KG1 (cell line): ENCODE measurements at places on chromosomes 2 and 18.

DNA sequence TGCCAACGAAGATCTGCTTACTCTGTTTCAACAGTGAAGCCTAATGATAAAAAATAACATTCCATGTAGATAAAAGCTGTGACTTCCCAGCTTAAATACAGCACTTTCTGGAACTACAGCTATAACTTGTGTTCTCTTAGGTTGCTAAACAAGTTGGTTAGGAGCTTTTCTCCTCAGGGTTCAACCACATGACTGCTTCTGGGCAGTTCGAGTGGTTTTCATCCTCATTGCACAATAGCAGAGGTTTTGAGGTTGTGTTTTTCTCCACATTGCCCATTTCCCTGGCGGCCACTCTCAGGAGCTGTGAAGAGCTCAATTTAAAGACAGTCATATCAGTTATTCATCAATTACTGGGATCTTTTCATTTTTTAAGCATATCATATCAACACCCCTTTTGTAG, 102.2 kb upstream of the CYP1B1 start:
- no peak for DNase-seq

GRCh38 chr2:120418174-120418787, 72.3 kb downstream of the INHBB start:
- no peak for DNase-seq

DNA sequence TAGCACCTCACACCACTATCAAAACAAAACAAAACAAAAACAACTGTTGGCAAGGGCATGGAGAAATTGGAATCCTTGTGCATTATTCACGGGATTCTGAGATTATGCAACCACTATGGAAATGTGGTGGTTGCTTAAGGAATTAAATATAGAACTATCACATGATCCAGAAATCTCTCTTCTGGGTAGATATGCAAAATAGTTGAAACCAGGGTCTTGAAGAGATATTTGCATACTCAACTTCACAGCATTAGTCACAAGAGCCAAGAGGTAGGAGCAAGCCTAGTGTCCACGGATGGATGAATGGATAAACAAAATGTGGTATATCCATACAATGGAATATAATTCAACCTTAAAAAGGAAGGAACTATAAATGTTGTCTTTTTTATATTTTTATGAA, 7.0 kb downstream of the TMEM131 start:
- DNase-seq, result no peak

DNA sequence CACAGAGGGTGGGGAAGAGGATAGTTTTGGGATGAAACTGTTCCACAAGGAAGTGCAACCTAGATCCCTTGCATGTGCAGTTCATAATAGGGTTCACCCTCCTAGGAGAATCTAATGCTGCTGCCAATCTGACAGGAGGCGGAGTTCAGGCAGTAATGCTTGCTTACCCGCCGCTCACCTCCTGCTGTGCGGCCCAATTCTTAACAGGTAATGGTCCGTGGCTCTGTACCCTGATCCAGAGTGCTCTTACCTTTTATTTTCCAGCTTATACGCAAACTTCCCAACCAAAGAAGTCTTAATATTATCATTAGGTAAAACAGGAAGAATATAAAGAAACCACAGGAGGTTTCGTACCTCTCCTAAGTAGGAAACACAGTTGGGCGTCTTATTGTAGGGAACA, 82.7 kb upstream of the CD302 start:
- DNase-seq, result no peak

GRCh38 chr2:180130403-180130802, 123.3 kb upstream of the CWC22 start:
- DNase-seq, result no peak

- no peak for DNase-seq
These were observed 78.5 kb upstream of the BCL2L11 start for GRCh38 chr2:111042261-111042660.

DNA sequence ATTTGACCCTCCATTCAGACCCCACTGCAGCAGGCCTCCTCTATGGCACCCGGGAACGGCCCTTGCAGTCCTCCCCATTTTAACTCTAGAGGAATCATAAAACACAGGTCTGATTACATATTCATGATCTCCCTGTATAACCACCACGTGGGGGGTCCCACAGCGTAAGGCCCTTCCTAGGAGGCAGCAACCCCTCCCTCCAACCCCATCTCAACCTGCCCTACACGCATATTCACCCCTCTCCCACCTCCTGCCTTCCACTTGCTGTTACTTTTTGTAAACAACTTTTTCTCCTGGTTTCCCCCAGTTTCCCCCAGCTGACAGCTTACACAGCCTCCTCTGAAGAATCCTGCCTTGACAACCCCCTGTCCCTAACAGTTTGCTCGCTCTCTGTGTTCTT, 85.1 kb upstream of the FOXI3 start:
- no peak for DNase-seq

- DNase-seq, result no peak
These were observed 215.1 kb downstream of the EIPR1 start for GRCh38 chr2:3162442-3163077.

DNA sequence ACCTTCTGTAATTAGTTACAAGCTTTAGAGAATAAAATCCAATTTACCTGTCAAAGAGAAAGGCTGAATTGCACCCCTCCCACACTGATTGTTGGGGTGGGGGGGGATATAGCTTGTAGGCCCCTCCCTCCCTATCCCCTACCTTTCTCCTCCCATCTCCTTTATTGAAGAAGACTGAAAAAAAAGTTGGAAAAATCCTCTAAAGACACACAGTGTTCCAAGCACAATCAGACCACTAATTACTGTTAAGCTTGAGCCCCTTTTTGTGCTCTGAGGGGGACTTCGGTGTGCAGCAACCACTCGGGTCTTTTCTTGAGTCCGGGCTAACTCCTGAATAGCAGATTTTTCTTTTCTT, 43.0 kb upstream of the FZD5 start:
- no peak for DNase-seq

- DNase-seq, result no peak
These were observed 28.6 kb downstream of the PLA2R1 start for GRCh38 chr2:160033732-160034392.

GRCh38 chr2:49973917-49974368, 819.6 kb upstream of the FSHR start:
- DNase-seq, result peak; percentile 7

DNA sequence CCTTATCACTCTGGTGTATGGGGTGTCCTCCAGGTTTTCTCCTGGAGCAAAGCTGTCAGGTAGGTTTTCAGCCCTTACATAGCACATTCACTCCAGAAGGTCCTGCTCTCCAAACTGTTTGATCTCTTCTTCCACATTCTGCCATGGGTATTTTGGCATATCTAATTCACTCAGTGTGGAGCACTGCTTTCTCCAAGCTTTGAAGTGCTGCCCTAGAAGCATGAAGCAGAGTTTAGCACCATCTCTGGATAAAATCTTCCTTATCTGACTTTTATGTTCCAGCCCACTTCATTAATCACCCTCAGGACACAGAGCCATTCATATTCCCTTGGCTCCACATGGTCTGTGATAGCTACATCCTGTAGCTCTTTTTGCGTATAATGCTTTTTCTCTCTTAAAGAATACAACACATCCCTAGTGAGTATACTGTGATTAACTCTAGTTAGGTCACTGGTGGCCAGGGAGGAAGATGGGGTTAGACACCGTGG, 56.7 kb upstream of the ARHGAP28 start:
- DNase-seq, result no peak

GRCh38 chr18:27202741-27203140, 17.6 kb upstream of the CHST9 start:
- no peak for DNase-seq

GRCh38 chr2:233141901-233142300, 81.8 kb downstream of the INPP5D start:
- no peak for DNase-seq

DNA sequence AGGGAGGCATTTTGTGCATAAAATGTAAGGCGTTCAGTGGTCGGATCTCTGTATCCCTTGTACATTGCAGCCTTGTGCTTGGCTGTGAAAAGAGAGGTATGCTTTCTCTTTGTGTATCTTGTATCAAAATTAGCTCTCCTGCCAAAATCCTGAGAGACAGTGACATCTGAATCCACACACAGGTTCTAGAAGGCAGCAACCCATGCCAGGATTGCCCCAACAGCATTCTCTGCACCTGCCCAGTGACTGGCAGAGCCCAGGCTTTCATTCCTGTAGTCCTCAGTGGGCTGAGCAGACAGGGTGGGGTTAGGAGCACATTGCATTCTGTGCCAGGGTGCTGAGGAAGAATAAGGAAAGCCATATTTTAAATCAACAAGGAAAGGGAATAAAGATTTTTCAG, 740.3 kb upstream of the RAB6C start:
- DNase-seq, result no peak

DNA sequence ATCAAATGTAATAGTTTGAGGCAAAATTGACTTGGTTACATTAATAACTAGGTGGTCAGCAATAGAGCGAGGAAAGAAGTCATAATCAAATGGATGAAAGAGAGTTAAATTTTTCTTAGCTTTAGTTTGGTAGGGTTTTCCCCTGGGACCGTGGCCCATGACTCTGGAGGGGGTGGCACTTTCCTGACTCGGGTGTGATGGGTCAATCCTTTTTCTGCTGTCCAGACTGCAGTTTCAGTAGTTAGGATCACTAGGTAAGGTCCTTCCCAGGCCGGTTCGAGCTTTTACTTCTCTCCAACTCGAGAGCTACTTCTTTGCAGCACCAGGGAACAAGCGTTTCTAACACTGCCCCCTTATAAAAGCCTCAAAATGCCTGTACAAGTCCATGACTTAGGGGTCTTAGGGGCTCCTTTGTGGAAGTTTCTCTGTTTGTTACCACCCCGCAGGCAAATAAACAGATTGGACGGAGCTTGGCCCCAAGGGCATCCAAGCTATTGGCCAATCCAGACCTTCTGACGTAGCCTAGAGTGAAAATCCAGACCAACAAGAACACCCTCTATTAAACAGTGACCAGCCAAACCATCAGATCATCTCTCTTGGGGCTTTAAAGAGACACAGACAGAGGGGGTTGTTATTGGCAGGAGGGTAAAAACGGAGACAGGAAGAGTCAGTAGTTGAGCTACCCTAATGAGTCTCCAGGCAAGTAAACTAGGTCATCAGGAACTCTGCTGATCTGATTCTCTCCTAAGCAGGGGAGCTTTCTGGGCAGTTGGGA, 9.4 kb upstream of the CEP68 start:
- no peak for DNase-seq

DNA sequence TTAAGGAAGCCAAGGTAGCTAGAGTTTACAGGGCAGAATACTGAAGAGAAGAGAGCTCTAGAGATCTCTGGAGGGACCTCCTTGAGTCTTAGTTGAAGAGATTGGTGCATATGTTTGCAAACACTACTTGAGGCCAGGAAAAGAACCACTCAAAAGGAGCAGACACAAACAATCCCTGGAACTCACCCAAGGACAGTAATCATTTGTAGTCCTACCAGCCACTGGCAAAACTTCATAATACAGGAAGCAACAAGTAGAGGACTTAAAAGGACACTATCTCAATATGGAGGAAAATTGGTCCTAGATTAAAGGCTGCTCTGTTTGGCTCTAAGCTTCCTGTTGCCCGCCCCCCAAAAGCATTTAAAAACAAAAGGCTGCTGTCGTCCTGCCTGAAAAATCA, 46.9 kb upstream of the UBXN4 start:
- DNase-seq, result no peak

- no peak for DNase-seq
These were observed 43.9 kb upstream of the ATP6V1B1 start for GRCh38 chr2:70891572-70892357.
